Karpas-422 (cell line): ENCODE measurements at places on chromosomes 4 and X. TPM values are rescaled to one million over a fixed set of nuclear protein-coding genes. Genes with fewer than 3 reads are reported as not detected.

TCEAL5 gene
- total RNA-seq: not detected in 2 replicates

TCEAL6 gene
- total RNA-seq: not detected in 2 replicates

TLR2 gene
- total RNA-seq: not detected in 2 replicates

ANKRD50 gene
- total RNA-seq: not detected in 2 replicates

HOPX gene
- not detected in 2 replicates for total RNA-seq

TGIF2LX gene
- total RNA-seq: not detected in 2 replicates

KCND1 gene
- 2.2 and 2.6 TPM in 2 replicates for total RNA-seq

BTC gene
- not detected in 2 replicates for total RNA-seq

ANOS1 gene
- not detected in 2 replicates for total RNA-seq

EFHC2 gene
- total RNA-seq: not detected in 2 replicates

DNA sequence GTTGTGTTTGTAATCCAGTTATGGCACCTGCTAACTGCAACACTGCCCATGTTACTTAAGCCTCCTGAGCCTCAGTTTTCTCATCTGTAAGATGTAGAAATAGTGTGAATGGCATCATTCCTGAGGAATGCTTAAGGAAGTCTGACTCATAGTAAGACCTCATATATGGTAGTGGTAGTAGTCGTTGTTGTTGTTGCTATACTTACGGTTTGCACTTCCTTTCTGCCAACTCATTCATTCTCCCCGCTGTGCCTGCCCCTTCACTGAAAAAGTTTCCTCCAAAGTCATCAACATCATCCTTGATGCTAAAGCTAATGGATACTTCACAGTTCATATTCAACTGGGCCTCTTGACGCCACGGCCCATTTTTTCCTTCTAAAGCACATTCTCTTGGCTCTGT lies 54.2 kb upstream of the SPANXN3 start:
- no peak for DNase-seq

DNA sequence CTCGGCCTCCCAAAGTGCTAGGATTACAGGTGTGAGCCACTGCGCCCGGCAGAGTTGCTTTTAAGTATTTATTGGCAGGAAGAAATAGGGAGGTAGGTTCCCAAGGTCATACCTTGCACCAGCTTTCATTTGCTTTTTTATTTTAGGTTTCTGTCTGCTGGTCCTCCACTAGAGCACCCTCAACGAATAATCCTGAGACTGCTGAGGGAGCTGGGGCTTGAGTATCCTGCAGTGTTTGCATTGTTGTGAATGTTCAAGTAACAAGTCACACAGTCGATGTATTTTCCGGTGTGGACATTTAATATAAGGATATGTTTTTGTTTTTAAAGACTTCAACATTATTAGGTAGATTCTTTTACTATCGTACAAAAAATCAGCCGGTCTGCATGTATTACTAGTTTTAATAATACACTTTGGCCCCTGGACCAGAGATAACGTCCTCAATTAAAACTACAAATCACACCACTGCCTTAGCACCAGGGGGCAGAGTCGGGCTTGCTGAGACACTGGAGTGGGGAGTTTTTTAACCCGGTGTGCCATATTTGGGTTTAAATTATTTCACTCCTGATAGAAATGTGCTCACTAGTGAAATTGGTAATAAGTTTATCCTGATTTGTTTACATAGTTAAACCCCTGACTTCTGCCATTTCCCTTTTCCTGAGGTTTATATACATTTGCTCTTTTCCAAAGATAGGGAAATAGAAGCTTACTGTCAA lies 11.6 kb downstream of the SMIM20 start:
- DNase-seq: peak; percentile 83

GRCh38 chr4:62531264-62531663 lies 1331.1 kb downstream of the ADGRL3 start:
- DNase-seq: no peak

DNA sequence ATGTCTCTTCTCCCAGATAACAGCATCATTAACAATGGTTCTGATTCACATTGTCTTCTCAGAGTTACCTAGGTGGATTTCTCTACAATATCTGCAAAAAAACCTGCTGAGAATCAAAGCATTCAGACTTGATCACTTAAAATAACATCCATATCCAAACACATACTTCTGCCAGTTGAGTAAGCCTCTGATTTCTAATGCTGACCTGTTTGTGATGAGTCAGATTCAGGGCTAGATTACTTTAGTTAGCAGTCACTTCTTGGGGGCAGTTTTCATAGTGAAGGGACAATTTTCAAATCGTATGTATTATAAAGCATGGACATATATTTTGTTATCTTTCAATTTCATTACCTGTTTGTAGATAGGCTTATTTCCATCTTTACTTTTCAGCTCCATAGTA lies 35.5 kb downstream of the CCNI start:
- DNase-seq: no peak

DNA sequence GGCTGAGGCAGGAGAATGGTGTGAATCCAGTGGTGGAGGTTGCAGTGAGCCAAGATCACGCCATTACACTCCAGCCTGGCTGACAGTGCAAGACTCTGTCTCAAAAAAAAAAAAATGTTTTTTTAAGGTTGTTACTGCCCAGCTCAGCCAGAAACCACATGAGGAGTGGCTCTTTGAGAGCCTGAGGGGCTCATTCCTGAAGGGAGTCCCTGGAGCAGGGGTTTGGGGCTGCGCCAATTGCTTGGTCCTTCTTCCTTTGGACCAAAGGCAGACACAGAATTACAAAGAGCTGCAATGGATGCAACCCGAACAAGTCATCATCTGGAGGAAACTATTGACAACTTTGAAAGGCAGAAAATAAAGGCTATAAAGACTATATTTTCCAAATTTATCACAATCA lies 60.6 kb upstream of the WWC2 start:
- DNase-seq: no peak

DNA sequence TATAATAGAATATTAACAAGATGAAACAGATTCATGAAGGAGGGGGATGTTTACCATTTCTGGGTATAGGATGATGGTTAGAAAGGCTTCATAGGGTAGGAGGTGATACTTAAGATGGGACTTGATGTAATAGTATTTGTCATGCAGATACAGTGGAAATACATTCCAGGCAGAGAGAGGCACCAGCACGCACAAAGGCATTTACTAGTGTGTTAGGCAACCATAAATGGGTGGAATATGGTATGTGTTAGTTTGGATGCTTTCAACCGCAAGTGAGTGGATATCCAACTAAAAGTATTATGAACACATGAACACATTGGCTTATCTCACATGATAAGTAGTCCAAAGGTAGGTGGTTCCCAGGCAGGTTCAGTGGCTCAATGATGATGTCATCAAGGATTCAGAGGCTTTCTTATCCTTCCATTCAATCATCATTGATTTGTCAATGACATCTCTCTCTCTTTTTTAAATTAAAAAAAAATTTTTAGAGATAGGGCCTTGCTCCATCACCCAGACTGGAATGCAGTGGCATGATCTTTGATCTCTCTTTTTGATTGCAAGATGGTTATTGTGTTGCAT lies 12.7 kb upstream of the STARD8 start:
- no peak for DNase-seq

DNA sequence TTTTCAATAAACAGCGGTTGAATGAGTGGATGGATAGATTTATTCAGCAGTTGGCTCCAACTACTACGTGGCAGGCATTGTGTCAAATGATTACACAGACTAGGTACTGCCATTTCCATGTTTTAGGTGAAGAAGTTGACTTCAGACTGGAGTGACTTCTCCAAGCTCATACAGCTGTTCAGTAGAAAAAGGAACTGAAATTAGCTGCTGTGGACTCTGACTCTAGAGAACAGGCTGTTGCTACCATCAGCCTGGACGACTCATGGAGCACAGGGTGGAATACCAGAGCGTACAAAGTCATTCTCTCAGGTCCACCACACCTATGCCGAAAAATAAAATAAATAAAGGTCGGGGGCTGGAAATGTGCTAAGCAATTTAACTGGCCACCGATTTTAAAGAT lies 45.3 kb downstream of the TENM3 start:
- no peak for DNase-seq

GRCh38 chrX:16834806-16835205 lies 35.4 kb downstream of the RBBP7 start:
- DNase-seq: no peak

DNA sequence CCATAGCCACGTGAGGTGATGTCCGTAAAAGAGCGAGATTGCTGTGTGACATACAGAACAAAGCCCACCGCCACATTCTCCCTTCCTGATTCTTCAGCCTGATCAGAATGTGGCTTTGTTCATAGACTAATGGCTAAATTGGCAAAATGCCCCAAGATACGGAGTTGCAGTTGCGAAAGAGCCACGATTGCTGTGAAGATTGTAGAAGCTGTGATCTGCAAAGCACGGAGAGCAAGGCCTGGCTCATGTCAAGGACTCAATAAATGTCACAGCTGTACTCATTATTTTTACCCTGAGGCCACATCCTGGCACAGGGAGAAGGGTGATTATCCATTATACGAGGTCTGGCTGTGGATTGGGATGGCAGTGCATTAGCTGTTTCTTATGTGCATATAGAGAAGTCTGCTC lies 34.2 kb downstream of the ARSD start:
- no peak for DNase-seq

DNA sequence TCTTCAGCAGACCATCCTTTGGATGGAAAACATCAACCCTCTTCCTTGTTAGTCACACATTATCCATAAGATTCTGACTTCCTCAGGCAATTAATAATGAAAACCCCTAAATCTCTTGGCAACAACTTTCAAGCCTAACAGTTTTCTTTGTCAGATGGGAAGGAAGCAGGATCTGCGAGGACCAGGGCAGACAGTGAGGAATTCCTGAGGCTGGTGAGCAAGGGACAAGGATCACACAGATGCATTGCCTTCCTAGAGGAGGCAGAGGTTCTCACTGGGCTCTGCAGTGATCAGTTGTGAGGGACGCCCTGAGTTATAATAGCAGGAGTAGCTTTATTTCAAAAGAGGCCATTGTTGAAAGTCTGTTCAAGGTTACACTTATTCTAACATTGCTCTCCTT lies 195.4 kb downstream of the SLIT2 start:
- DNase-seq: no peak

DNA sequence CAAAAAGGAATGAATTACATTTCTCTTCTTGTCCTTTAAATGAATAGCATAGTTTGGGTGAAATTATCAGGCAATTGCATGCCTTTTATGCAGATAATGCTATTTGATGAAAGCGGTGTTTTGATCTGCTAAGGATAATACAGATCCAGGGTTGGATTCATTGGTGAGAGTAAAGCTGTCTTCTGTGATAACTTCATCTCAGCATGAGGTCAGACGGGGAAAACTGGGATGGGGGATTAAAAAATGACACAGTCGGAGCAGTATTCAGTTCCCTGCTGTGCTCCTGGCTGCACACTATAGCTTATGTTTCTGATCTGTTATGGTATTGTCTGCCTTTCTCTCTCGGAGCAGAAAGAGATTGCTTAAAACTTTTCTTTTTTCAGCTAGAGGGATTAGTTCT lies 105.9 kb upstream of the TENM3 start:
- DNase-seq: no peak

DNA sequence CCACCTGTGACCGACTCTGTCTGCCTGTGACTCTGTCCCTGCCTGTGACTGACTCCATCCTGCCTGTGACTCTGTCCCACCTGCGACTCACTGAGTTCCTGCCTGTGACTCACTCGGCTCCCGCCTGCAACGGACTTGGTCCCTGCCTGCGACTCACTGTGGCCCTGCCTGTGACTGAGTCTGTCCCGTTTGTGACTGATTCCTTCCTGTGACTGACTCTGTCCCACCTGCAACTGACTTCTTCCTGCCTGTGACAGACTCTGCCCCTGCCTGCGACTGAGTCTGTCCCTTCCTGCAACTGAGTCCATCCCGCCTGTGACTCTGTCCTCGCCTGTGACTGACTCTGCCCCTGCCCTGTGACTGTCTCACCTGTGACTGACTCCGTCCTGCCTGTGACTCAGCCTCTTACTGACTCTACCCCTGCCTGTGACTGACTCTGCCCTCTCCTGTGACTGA lies 9.6 kb upstream of the UVSSA start:
- no peak for DNase-seq

DNA sequence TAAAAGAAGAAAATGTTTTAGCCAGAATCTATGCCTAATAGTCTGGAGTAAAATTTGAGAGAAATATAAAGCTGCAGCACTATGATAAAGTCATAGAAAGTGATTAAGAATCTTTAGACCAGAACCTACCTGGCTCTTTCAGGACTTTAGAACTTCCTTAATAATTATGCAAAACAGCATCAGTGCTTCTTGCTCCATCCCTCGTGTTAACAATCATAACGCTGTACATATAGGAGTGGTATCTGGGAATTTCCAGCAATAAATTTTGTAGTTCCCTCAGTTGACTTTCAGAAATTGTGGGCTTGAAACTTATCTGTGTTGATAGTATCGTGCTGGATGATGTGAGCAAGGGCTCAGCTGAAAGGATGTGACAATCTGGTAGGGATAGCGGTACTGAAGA lies 102.1 kb upstream of the RASGEF1B start:
- no peak for DNase-seq

GRCh38 chr4:113012786-113013185 lies 36.7 kb upstream of the ANK2 start:
- no peak for DNase-seq

DNA sequence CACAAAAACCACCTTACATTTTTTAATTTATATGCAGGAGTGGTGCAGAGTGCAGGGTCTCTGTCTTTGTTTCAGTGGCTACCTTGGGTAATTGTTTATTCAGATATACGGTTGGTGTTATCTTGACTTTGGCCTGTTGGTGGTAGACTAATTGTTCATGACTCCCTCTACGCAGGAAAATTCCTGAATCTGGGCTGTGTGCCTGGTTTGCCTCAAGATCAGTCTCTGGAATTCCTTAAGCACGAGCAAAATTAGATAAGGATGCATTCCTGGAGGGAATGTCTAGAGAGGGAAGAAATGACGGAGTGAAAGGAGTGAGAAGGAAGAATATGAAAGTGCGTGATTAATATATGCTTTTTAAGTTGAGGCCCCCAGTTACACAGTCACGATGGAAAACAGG lies 576.9 kb upstream of the PCDH10 start:
- DNase-seq: no peak

GRCh38 chr4:2791518-2792395 lies 1.1 kb upstream of the SH3BP2 start:
- DNase-seq: no peak

DNA sequence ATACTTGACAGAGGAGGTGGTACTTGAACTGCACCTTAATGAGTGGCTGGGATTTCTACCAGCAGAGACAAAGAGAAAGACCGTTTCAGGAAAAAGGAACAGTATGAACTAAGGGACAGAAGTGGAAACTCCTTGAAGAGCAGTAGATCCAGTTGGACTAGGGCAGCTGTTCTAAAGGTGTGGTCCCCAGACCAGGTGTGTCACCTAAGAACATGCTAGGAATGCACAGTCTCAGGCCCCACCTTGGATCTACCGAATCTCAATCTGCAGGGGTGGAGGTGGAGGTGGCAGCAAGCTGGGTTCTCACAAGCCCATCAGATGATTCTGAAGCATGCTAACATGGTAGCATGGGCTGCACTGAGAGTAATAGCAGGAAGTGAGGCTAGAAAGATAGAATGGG lies 22.3 kb downstream of the DAPP1 start:
- DNase-seq: no peak

- no peak for DNase-seq
Observed at GRCh38 chr4:185384930-185385331, 10.8 kb downstream of the LRP2BP start.

GRCh38 chr4:21554066-21554465 lies 394.5 kb downstream of the KCNIP4 start:
- DNase-seq: no peak

- no peak for DNase-seq
Observed at GRCh38 chr4:139984471-139984870, 169.5 kb downstream of the MAML3 start.

- peak; percentile 100 for DNase-seq
Observed at GRCh38 chr4:48779998-48780864, at the start of gene FRYL. FRYL (minus strand) TSS chr4:48780279; CDS start chr4:48634410, 145,869 bp downstream.
